ENCODE measurements at places on chromosomes 5 and 9.

- DNase-seq = no peak
Measured at GRCh38 chr5:170545811-170546210, 42.0 kb downstream of the KCNIP1 start.

- peak; percentile 31 for DNase-seq
Measured at GRCh38 chr5:157926977-157927376, 68.0 kb upstream of the CLINT1 start.

DNA sequence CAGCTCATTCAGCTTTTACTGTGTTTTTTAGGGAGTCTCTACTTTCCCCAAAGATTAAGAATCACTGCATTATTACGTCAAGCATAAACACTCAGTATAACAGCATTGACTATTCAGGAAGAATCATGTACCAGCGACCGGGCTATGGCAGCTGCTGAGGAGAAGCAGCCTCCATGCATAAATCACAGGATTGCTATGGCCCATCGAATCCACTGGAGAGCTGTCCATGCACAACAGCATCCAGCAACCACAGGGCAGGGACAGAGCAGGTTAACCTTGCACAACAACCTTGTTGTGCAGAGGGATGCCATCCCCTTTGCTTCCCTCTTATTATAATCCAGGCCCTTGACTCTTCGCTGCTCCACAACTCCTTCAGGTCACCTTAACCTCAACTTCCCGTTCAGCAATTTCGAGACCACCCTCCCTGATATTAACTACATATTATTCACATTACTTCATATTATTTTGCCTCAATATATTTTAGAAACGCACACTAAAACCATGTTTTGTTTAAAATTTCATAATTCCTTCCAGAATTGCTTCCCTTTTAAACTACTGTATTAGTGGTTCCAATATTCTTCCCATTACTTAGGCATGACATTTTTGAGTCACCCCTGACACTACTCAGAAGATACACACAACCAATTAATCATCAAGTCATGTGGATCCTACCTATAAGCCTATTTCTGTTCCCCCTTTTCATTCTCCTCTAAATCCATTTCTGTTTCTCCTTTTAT, 991 bp downstream of the IARS1 start:
- DNase-seq = no peak

- DNase-seq = peak; percentile 65
Measured at GRCh38 chr9:124894741-124895170, 32.8 kb downstream of the ARPC5L start.

- peak; percentile 96 for DNase-seq
Measured at GRCh38 chr5:132265336-132266030, 8.0 kb downstream of the PDLIM4 start.

GRCh38 chr9:33220681-33221567, 19.0 kb upstream of the SPINK4 start:
- DNase-seq = no peak

GRCh38 chr5:31585895-31586270, 53.0 kb upstream of the PDZD2 start:
- DNase-seq = peak; percentile 64

DNA sequence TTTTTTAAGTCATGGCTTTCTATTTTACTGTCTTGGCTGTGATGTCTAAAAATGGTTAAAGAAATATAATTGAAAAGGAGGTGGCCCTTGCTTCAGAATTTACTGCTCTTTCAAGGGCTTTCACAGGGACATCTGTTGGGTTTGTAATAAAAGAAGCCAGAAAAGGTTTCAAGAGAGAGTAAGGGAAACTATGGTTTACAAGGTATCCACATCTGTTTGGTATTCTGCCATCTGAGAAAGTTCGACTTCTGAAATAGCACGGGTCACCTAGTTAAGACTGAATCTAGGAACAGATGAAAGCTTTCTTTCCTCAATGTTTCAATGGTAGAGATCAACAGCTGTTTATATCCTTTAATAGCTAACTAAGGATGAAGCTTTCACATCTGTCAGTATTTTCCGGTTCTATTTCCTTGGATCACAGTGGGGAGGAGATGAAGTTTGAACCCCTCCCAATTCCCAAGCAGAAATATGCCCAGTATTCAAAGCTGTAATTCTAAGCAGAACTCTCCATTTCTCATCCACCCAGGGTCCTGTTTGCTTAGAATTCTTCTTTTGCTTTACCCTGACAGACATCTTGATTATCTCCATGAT, 72.8 kb upstream of the IFNK start:
- DNase-seq = no peak

DNA sequence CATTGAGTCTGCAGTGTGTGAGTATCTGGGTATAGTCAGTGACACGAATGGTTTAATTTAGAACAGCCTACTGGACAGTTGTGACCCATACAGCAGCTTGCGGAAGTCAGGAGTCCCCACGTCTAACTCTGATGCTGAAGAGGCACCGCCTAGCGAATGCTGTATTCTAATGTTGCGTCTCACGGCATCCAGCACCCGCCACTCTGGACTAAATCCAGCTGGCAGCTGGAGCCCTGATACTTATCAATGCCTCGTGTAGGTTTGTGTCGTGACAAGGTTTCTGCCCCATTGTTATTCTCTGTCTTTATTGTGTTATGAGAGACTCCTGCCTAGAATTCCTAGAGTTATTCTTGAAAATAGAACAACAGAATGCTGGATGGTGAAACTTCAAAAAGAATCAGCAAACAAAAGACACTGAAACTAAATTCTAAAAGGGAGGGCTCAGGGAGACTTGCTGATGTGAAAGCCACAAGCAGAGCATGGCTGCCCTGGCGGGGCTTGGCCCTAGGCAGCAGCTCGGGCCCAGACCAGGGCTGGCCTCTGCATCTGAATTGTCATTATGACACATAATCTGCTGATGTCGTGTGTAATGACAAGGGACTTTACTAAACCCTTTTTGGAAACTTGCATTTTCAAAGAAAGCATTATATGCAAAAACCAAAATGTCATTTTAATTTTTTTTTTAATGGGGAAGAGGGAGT, 123.5 kb upstream of the ICE1 start:
- peak; percentile 70 for DNase-seq

GRCh38 chr5:35771300-35771699, 85.4 kb upstream of the IL7R start:
- DNase-seq = no peak

- DNase-seq = peak; percentile 85
Measured at GRCh38 chr9:3028535-3028934, 184.6 kb upstream of the PUM3 start.

- no peak for DNase-seq
Measured at GRCh38 chr9:132172185-132172584, 10.3 kb downstream of the NTNG2 start.

GRCh38 chr5:101942321-101942882, 353.7 kb downstream of the SLCO4C1 start:
- DNase-seq = peak; percentile 56

DNA sequence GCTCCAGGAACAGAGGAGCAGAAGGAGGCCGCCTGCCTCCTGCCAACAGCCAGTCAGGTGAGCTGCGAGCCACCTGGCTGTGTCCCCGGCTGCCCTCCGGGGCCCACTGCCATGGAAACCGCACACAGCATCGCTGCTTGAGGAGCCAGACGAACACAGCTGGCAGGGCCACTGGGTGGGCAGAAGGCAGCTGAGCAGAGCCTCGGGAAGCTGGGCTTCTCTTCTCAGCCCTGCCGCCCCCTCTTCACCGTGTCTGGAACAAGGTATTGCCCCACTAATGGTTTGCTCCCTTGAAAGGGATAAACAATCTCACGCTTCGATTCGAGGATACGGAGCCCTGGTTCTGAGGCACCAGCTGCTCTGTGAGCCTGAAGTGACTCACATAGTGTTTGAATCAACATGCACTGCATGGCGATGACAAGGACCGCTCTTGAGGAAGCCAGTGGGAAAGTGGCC, 63.7 kb upstream of the RUFY1 start:
- DNase-seq = no peak

DNA sequence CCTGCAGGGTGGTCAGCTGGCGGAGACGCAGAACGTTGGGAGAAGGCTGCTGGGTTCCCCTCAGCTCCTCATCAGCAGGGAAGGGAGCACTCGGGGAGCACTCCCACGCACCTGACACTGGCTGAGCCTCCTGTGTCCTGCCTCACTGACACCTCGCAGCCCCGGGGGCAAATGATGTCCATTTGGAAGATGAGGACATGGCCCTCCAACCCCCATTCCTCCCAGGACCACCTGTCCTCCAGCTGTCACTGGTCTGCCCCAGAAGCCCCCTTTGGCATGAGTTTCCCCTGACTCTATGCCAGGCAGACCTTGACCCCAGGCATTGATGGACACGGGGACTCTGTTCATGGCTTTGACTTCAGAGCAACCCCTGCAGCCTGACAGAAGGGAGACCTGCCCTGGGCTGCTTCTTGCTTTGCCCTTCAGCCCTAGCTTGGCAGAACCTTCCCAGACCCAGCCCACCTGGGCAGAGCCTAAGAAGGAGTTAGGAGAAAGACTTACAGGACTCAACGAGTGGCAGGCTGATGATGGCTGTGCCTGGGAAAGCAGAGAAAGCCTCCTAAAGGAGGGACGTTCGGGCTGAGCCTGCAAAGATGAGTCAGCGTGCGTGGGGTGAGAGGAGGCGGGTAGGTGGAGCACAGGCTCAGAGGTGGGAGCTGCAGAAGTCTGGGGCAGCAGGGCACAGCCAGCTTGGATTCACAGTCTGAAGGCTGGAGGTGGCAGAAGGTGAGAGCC, 90.6 kb downstream of the LMX1B start:
- peak; percentile 76 for DNase-seq

DNA sequence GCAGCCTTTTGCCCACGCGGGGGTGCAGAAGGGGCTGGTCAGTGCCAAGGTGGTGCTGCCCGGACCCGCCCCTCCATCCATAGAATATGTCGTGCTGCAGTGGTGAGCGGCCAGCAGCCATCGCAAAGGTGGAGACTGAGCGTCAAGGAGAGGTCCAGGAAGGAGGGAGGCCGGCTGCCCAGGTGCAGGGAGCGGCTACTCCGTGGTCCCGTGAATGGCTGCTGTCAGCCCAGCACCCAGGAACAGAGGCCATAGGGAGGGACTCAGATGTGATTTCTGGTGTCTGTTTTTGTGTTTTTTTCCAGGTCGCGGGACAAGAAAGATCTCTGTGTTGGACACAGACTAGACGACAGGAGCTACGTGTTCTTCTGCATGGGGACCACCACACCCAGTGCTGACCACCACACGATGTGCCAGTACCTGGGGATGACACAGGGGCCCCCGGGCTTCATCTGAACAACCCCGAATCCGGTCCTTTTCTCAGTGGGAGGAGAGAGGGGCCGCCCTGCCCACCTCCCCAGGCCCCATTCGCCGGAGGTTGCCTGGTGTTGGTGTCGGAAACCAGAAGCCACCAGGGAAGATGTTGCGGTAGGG, 29.0 kb downstream of the PAEP start:
- DNase-seq = no peak

DNA sequence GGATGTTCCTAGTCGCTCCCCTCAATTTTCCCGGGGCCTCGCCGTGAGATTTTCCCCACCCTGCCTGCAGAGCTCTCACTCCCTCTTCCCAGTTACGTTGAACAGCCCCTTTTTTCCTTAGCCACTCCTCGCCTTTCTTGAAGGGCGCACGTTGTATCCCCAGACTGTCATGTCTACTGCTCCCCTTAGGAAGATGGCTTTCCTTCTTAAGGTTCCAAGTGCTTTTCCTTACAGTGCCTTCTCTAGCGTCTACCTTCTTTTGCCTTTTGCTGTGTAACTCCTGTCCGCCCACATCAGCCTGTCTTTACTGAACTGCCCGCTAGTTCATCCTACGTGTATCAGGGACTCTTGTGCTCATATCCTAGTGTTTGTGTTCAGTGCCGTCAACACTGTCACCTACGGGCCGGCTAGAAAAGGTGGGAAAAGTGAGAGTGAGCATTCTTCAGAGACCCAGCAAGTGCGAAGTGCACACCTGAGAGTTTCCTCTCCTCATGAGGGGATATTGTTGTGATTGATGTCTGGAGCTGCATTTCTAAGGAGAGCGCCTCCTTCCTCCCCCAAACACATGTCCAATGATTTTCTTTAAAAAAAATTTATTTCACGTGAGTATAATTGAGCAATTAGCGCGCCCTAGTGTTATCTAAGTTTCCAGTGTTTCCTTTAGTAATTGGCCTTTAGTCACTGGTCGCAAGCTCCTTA, 764 bp downstream of the CAMLG start:
- peak; percentile 61 for DNase-seq

DNA sequence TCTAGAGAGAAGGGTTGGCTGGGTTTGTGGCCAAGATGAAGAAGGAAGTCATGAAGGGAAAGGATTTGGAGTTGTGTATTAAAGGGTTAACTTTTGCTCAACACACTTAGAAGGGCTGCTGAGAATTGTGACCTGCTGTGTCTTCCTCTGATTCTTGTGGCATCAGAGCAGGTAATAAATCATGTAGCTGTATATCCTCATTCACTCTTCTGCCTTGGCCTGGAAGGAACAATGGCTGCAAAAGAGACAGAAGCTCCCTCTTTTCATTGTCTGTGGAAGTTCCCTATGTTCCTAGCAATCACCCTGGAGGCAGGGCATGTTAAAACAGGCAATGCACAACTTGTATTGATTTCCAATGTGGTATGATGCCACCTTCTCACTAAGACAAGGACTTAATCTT, 159.1 kb downstream of the LRRC70 start:
- no peak for DNase-seq

DNA sequence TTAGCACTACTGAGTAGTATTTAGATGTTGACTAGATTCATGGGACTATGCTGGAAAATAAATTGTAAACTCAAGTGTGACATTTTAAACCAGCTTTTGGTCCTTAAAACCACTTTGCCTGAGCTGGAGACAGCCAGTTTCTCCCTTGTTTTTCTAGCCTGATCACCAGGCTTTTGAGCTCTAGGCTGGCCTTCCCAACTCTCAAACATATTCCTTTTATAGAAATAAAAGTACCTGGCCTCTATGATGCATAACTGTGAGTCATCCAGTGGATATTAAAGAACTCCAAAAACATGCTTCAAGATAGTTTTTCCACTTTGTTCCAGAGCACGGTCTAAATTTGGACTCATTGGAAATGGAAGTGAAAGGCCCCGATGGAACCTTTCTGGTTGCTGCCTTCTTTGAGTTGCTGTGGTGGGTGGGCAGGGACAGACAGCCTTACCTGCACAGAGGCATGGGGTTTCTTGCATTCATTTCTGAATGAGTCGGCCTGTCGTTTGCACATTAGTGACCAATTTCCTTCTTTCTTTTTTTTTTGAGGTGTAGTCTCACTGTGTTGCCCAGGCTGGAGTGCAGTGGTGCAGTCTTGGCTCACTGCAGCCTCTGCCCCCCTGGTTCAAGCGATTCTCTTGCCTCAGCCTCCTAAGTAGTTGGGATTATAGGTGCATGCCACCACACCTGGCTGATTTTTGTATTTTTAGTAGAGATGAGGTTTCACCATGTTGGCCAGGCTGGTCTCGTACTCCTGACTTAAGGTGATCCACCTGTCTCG, 43.1 kb downstream of the TRIO start:
- peak; percentile 72 for DNase-seq
